ENCODE measurements at places on chromosomes 6 and 20. TPM values are rescaled to one million over a fixed set of nuclear protein-coding genes. Genes with fewer than 3 reads are reported as not detected.

ADGRB3 gene
- not detected for total RNA-seq

TRIM15 gene
- not detected for total RNA-seq

C2 gene
- total RNA-seq: 0.46 TPM

FABP7 gene
- not detected for total RNA-seq

MUC22 gene
- 0.03 TPM for total RNA-seq

HSPA12B gene
- total RNA-seq: 0.43 TPM

AIF1 gene
- not detected for total RNA-seq

C6orf141 gene
- total RNA-seq: 10.1 TPM

VWA7 gene
- total RNA-seq: 1.7 TPM

BCAS4 gene
- 28.8 TPM for total RNA-seq
